ENCODE measurements at places on chromosomes 11 and 22. TPM values are rescaled to one million over a fixed set of nuclear protein-coding genes. Genes with fewer than 3 reads are reported as not detected.

MIOX gene
- not detected for total RNA-seq

GRCh38 chr11:113553235-113553634 lies 78.0 kb upstream of the DRD2 start:
- DNase-seq = peak; percentile 80

SLC22A12 gene
- not detected for total RNA-seq

OR6T1 gene
- not detected for total RNA-seq

GRCh38 chr11:61699737-61700160 lies 19.6 kb downstream of the DAGLA start:
- DNase-seq = no peak

GRCh38 chr11:94776351-94777321 lies 8.5 kb downstream of the AMOTL1 start:
- DNase-seq = peak; percentile 85

GRCh38 chr22:40552070-40552469 lies 84.4 kb downstream of the MRTFA start:
- DNase-seq = no peak

- no peak for DNase-seq
Measured at GRCh38 chr22:46213052-46213451, 37.0 kb downstream of the CDPF1 start.

SYT8 gene
- total RNA-seq = not detected

LUZP2 gene
- 1.4 TPM for total RNA-seq

DNA sequence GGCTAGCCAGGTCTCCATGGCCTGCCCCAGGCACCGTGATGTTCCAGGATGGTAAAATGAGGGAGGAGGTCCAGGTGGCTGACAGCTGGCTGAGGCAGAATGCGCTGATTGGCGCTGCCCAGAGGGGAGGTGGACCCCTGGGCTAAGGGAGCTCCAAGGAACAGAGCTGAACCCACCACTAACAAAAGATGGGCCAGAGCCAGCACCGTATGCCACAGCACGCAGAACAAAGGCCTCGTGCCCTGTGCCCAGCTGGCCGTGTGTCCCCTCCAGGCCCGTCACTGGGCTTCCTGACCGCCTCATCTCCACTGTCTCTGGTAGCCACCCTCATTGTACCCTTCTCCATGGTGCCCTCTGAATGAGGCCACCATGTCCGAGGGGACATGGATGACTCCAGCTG lies 19.6 kb upstream of the PRODH start:
- no peak for DNase-seq

GRCh38 chr11:116164843-116165242 lies 607.9 kb downstream of the BUD13 start:
- peak; percentile 20 for DNase-seq

- DNase-seq = no peak
Measured at GRCh38 chr11:2661173-2662023, 38.4 kb downstream of the KCNQ1OT1 start.

OR5P2 gene
- total RNA-seq = 5.8 TPM

Data from endodermal cell (in vitro differentiated cells).